BE2C (cell line): ENCODE measurements at places on chromosomes 13 and 19.

- no peak for DNase-seq
Observed at GRCh38 chr19:16943942-16944625, 55.3 kb downstream of the F2RL3 start.

- no peak for DNase-seq
Observed at GRCh38 chr13:42218576-42218975, 53.4 kb upstream of the AKAP11 start.

GRCh38 chr19:6654347-6655310, 15.3 kb downstream of the TNFSF14 start:
- DNase-seq: no peak

- no peak for DNase-seq
Observed at GRCh38 chr13:112602189-112602588, 14.2 kb upstream of the TUBGCP3 start.

DNA sequence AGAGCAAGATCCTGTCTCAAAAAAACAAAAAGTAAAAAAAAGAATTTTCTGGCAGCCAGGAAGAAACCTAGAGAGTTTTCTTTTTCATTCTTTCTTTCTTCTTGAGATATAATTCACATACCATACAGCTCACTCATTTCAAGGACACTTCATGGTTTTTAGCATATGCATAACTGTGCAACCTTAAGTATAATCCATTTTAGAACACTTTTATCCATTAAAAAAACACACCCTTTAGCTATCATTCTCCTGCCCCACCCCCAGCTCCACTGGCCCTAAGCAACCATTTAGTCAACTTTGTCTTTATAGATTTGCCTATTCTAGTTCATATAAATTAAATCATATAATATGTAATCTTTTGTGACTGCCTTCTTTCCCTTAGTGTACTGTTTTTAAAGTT, 8.1 kb upstream of the IPO5 start:
- no peak for DNase-seq

DNA sequence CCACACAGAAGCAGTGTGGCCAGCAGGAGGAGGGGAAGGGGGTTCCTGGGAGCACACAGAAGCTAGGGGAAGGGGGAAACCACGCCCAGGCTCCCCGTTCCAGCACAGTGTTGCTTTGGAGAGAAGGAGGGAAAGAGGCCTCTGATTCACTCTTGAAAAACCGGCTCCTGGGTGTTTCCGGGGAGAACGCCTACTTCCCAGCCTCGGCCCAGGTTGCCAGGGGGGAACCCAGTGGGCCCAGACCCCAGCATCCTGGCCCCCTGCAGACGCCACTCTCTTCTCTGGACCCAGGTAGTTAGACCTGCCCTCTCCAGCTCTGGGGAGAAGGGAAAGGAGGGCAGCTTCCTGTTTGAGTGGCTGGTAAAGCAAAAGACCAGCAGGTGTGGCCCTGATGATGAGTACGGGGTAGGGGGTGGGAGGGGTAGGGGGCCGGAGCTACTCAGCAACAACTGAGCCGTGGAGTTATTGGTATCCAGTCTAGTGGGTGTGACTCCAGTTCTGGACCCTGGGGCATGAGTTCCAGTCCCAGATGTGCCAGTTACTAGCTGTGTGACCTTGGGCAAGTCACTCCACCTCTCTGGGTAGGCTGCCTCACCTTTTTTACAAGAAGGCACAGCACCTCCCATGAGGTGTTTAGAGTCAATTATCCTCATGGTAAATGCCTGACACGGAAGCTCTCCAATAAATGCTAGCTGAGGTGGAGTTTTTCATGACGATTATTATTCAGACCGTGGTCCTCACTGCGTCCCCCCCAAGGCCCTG, 836 bp downstream of the GIPC1 start:
- no peak for DNase-seq

DNA sequence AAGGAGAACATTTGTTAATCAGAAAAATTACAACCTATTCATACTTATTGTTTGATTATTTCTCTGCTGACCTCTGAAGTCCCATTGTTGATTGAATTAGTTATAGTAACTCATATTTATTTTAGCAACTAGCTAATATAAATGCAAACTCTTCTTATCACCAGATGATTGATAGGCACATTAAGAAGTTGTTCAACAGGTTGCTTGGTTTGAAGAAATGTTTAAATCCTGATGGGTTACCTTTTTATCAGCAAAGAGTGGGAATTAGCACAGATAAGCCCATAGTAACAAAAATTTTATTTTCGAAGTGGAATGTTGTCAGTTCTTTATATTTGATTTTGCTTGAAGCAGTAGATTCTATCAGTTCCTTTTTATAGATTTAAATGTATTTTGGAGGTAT, 44.4 kb downstream of the KLF5 start:
- DNase-seq: no peak

DNA sequence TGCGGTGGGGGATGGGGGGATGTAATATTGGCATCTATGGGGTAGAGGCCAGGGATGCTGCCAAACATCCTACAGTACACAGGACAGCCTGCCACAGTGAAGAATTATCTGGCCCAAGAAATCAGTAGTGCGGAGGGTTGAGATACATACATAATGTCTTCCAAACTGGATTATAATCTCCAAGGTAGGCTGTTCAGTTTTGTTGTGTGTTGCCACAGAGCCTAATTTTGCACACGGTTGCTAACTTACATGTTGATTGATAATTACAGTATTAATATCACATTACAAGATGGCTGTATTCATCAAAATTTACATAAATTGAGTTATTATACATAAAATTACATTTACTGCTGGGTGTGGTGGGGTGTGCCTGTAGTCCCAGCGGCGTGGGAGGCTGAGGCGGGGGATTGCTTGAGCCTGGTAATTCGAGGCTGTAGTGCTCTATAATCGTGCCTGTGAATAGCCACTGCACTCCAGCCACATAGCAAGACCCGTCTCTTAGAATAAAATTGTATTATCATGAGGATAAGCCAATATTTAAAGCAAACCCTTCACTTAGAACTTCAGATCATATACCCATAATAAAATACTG, 8.1 kb downstream of the POMP start:
- DNase-seq: no peak

DNA sequence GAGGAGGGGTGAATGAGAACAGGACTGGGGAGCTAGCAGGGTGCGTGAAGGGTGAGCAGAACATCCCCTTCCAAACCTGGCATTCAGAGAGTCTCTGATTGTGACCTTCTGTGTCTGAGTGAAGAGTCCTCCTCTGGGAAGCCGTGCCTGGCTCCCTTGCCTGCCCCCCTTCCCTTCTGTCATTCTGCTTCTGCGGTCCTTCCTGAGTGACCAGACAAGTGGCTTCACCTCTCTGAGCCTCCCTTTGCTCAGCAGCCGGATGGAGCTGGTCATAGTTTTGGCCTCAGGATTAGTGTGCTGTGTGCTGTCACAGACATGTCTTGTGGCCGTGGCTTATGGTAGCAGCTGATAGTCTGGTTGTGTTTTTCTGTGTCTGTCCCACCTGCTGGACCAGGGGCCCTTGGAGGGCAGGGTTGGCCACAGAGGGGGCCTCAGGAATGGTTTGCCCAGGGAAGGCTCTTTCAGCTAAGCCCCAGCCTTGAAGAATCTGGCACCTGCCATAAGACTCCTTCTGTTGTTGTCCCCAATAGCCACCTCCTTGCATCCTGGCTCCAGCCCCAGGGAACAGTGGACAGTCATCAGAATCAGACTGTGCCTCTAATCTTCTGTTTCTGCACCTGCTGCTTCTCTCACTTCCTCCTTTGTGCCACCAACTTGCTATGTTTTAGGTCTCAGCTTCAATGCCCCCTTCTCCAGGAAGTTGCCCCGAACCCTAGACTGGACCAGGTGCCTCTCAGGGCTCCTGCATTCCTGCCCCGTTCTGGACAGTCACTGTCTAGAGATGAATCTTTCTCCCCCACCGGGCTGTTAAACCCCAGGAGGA, 5.9 kb downstream of the CLPTM1 start:
- no peak for DNase-seq

DNA sequence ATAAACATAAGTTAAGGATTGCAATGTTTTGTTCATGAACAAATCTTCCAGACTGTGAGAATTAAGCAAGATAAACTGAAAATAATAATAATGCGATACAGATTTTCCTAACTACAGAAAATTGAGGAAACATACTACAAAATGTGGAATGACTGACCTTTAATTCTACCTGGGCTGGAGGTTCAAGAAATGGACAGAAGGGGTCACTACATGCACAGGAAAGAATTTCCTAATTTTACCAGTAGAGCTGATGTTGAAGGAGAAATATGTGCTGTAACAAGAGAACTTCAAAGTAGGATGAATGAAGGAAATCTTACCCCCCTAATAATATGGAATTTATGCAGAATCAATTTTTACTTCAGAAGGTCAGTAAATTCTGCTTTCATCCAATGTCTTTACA, 62.3 kb downstream of the ZNF627 start:
- DNase-seq: no peak

DNA sequence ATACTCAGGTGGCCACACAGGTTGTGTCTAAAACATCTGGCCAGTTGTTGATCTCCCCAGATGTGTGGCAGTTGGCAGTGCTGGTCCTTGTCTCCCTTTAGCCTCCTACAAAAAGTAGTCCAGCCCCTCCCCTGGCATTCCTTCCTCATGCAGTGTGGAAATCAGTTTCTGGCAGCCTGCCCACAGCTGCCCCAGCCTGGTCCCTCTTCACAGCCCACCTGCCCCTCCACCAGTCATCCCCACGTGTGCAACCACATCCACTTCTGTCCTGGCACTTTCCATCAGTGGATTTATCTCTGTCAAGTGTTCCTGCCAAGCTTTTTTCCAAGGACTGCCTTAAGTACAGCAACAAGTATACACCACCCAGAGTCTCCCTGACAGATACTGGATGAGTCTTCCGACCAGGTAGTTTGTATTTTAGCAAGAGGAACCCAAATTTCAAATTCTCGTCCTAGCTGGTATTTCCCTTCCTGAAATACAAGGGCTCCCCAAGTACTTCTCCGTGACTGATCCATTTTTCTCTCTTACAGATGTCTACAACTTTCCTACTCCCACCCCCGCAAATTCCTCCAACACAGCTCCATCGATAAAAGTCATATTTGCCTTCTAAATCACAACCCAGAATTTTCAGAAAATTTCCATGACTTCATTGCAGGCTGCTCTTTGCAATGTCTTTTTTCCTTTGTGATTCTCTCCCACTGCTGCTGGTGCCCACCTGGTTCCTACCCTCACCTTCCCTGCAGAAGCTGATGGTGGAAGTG, 313.5 kb downstream of the FOXO1 start:
- DNase-seq: no peak

- peak; percentile 38 for DNase-seq
Observed at GRCh38 chr13:41670873-41671443, 213.6 kb downstream of the RGCC start.

GRCh38 chr19:48926909-48927308, 6.6 kb upstream of the DHDH start:
- DNase-seq: no peak

GRCh38 chr13:93522501-93522900, 295.9 kb downstream of the GPC6 start:
- no peak for DNase-seq

DNA sequence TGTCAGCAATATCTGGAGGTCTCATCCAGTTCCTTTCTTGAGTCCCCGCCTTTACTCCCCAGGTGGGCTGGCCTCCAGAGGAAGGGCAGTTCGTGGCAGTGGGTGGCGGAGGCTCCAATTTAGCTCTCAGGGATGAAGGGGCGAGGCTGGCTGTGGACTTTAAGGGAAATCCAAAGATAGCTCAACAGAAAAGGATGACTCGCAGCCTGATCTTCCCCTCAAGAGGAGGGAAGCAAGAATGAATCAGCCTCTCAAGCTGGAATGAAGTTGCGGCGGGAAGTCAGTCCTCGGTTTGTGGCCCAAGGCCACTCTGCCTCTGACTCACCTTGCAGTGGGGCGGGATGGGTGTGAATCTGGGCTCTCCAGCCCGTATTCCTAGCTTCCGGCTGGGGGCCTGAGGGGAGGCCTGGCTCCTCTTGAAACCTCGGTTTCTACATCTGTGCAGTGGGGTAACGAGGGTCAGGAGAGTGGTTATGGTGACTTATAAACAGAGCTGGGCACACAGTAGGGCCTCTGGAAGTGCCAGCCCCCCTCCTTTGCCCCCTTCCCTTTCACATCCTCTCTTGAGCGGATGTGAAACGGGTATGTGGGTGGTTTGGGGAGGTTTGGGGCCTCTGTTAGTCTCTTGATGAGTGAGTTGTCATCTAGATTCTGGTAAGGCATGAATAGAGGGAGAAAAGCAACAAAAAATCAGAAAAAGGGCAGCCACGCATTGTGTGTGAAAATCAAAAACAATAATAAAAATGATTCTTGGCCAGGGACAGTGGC, 10.5 kb upstream of the SMG9 start:
- DNase-seq: no peak

DNA sequence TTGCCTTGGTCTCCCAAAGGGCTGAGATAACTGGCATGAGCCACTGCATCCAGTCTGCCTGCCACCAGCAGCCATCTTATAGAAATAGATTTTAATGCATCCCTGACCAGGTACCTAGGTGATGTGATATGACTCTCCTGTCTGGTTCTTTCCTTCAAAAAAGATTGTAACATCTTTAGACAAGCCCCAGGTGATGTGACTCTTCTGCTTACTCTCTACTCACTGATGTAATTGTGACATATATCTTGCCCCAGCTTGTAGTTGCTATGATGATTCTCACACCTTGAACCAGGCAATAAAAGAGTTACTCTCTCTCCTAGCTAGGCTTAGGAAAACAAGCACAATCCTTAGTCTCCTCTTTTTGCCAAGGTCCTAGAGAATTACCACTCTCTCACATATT, 30.6 kb upstream of the ZNF681 start:
- DNase-seq: no peak

DNA sequence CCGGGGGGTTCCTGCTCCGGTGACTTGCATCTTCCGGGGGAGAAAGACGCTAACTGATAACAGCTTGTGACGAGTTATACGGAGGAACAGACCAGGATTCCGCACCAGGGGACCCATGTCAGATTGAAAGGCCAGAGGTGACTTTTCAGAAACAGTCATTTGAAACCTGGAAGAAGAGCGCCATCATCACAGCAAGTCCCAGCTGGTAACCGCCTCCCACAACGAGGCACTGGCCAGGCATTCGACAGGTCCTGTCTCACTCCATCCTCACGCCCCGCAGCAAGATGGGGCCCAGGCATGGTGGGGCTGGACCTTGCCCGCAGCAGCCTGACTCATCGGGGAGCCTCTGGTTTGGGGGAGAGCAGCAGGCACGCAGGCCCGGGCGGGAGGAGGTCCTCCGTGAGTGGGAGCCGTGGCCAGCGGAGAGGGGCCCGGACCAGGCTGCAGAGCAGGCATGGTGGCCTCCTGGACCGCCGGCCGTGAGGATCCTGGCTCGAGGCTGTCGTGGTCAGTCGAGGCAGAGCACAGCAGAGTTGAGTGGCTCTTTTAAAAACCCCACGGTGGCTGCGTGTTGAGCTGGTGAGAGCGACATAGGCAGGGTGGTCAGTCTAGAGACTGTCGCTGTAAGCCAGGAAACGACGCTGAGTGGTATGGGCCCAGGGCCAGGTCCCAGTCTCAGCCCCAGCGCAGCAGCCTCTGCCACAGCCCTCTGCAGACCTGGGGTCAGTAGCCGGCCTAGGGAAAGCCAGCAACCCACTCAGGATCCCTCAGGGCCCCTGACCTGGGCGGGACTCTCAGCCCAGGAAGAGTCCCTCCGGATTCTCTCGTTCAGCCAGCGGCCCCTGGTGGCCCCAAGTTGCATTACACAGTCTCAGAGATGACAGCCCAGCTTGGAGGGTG, 94.9 kb upstream of the MCF2L start:
- peak; percentile 87 for DNase-seq
